ENCODE measurements at places on chromosomes 16 and 17.

DNA sequence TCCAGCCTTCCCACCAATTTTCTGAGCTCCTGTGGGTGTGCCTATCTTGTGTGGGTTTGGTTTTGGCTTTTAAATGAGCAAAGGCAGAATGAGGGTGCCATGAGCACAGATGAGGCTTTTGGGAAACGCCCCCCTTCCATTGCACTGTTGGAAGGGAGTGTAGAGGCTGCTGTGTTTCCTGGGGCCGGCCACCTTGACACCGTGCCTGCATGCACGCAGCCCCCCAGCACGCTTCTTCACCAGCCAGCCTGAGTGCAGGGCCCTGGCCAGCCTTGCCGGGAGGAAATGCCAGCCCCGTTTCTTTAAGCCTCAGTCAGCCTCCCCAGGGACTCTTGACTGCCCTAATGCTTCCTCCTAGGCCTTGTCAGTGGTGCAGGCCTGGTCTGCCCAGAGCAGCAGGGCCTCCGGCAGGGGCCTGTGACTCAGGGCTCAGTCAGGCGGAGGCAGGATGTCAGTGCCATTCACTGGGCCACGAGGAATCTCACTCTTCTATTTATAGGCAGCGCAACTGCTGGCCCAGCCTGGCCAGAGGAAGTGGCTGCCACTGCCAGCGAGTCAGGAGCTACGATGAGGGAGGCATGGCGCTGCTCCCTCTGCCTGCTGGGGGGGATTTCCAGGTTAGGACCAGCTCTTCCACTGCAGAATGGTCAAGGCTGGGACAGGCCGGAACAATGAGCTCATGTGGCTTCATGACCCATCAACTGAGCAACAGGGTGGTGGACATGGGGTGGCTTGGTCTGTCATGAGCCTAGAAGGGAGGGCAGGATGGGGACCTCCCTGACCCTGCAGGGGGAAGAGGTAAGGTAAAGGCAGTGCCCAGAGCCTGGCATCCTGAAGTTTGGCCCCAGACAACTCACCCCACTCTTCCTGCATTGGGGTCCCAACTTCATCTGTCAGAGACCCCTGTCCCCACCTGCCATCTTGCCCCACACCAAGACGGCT, 205.2 kb downstream of the RAB11FIP4 start:
- peak; percentile 4 for DNase-seq

GRCh38 chr17:66233023-66233753, 4.0 kb upstream of the APOH start:
- DNase-seq: no peak

GRCh38 chr17:12959441-12959840, 58.4 kb downstream of the ELAC2 start:
- no peak for DNase-seq

- no peak for DNase-seq
Measured at GRCh38 chr16:86988920-86989696, 328.1 kb downstream of the C16orf95 start.

DNA sequence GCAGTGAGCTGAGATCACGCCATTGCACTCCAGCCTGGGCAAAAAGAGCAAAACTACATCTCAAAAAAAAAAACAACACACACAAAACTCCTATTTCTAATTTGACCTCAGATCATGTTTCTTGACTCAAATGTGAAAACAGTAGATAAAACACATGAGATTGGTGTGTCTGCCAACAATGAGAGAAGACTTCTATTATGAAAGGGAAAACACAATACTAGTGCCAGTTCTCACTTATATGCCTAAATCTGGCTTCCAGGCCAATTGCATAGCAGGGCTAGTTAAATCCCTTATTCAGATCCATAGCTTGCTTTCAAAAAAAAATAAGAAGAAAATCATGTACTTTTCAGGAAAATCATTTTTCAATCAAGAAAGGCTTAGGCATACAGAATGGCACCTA, 39.4 kb downstream of the AP1G1 start:
- no peak for DNase-seq

DNA sequence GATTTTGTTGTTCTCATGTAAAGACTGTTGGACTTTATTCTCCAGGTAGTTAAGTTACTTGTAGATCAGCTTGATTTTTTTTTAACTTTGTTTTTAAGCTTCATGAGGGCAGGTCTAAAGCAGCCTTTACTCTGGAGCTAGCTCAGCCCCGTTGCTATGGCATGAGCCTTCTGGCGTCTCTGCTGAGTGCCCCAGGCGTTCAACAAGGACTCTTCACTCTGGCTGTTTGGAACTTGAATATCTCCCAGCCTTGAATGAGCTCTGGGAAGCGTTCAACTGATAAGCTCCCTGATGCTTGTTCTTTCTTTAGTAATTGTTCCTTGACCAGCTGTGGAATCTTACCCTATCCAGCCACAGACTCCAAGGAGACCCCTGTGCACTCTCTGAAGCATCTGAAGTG, 82.3 kb downstream of the GNAO1 start:
- no peak for DNase-seq

DNA sequence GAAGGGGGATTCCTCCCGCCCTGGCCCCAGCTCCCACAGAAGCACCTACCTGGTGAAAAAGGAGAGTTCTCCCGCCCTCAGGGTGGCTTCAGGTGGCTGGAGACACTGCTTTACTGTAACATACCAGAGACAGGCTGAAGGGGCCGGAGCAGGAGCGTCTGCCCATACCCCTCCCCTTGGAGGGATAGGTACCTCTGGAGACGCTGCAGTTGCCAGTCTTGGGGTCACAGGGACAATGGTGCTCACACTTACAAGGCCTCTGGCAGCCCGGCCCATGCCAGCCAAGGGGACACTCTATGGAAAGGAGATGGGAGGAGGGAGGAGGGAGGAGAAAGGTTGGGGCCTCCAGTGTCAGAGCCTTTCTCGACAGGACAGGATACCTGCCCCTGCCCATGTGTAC, 6.6 kb downstream of the NAGPA start:
- DNase-seq: no peak

GRCh38 chr16:81180578-81180977, 57.9 kb upstream of the BCO1 start:
- no peak for DNase-seq

DNA sequence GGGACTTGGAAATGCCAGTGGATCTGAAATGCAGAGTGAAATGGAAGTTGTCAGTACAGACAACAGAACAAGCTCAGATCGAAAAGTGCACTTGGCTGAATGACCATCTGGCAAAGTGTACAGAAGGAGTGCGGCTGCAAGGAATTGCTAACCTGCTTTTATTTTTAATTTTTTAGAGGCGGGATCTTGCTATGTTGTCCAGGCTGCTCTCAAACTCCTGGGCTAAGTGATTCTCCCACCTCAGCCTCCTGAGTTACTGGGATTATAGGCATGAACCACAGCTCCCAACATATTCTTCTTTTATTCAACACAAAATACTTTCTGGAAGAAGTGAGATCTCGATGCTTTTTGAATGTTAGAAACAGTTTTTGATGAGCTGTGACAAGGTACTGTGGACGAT, 3.6 kb downstream of the LRRC59 start:
- DNase-seq: no peak

DNA sequence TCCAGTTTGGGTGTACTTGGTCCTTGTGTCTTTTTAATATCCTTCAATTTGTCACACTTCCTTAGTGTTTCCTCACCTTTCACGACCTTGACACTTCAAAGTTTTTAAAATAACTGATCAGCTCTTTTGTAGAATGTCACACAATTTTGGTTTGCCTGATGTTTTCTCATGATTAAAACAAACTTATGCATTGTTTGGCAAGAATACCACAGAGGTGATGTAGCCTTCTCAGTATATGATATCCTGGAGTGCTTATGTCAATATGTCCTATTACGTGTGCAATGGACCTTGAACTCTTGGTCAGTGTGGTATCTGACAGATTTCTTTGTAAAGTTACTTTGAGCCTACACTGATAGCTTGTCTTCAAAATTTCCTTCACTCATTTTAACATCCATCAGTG, 297.4 kb downstream of the CNTNAP4 start:
- DNase-seq: no peak

GRCh38 chr16:57039148-57039812, 49.9 kb downstream of the NLRC5 start:
- DNase-seq: no peak

- no peak for DNase-seq
Measured at GRCh38 chr17:81715872-81716673, 4.0 kb downstream of the SLC25A10 start.

DNA sequence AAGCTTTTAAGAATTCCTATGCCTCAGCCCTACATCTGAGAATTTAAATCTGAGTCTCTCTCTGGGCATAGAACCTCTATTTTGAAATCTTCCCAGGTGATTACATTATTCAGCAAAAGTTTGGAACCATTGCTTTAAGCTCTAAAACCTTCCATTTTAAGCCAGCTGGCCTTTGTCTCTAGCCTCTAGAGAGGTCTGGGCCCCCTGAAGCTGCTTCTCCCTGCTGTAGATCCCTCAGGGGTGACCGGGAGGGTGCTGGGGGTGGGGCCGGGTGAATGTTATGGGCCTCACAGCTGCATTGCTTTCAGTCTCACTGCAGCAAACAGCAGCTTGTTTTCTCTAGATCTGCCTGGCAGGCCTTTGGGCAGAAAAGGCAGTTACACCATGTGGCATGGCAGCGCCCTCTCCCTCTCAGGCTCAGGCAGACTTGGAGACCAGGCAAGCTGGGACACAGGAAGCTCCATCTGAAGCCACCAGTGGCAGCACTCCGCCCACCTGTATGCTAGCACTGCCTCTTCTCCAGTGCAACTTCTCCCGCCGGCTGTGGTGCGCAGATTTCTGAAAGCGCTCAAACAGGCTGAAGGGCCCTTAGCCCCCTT, 66.3 kb downstream of the MPRIP start:
- DNase-seq: no peak

DNA sequence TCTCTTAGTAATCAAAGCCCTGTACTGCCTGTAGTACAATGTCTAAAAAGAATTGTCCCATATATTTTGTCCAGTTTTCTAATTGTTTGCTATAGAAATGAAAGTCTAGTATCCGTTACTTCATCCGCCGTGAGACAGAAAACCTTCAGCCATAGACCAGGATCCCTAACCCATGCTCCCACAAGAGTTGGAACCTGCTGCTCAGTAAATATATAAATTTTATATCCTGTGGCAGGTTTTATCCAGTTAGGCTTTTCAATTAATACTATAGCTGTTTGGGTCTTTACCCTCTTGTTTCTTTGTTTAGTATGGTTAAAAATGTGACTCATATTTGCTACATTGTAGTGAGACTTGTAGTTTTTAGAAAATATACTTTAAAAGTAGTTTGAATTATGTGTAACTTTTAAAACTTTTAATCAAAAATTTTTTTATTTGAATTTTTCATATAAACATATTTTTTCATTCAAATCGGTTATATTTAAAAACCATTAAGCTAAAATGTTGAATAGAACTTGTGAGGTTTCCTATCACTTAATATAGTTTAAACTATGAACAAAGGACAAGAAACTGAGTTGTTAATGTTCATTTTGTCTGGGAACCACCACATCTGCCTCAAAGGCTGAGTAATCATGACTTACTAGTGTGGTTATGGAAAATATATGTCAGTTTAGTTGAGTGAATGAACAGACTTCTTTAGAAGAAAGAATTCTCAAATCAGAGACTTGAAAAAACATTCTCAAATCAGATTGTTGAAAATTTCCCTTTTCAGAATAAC, 54.8 kb downstream of the VMP1 start:
- DNase-seq: no peak

- DNase-seq: no peak
Measured at GRCh38 chr16:60259956-60260355, 1525.8 kb upstream of the GOT2 start.

- DNase-seq: no peak
Measured at GRCh38 chr17:43353393-43353792, 45.4 kb upstream of the ARL4D start.

GRCh38 chr17:18039535-18040260, 490 bp downstream of the GID4 start:
- DNase-seq: no peak

- no peak for DNase-seq
Measured at GRCh38 chr17:17560167-17560566, 31.3 kb downstream of the PEMT start.

DNA sequence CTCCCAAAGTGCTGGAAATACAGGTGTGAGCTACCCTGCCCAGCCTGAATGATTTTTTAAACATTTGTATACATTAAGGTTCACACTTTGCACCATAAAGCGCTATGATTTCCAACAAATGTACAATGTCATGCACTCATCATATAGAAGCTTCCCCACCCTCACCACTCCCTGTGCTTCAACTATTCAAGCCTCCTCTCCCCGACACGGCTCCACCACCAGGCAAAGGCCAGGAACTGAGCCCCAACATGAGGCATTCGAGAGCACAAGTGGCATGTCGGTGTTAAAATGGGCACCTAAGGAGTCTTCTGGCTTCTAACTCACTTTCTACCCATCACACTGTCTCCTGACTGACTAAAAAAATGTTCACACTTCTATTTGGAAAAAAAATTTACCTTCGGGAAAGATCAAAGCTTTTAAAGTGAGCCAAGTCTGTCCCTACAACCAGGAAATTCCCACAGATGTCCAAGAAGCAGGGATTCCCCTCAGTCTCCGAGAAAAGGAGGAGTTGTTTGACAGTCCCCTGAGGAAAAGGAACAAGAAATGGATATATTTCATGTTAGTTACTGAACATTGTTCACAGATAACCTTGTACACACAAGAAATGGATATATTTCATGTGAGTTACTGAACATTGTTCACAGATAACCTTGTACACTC, 37.7 kb downstream of the TMEM204 start:
- DNase-seq: no peak

DNA sequence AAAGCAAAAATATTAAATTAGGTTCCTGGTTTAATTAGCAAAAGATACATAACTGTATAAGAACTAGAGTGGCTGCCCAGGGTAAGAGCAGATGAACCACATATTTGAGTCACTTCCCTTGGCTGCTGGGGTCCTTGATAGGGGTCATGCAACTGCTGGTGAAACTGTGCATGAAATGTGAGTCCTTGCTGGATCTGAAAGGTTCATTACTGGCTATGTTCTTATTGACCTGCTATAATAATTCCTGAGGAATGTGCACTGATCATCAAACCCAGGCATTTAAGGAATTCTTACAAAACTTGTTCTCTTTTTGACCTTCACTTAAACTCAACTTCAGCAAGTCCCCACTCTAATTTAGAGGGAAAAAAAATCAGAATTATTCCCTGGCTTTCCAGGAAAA, 183.4 kb downstream of the ZNF18 start:
- no peak for DNase-seq

DNA sequence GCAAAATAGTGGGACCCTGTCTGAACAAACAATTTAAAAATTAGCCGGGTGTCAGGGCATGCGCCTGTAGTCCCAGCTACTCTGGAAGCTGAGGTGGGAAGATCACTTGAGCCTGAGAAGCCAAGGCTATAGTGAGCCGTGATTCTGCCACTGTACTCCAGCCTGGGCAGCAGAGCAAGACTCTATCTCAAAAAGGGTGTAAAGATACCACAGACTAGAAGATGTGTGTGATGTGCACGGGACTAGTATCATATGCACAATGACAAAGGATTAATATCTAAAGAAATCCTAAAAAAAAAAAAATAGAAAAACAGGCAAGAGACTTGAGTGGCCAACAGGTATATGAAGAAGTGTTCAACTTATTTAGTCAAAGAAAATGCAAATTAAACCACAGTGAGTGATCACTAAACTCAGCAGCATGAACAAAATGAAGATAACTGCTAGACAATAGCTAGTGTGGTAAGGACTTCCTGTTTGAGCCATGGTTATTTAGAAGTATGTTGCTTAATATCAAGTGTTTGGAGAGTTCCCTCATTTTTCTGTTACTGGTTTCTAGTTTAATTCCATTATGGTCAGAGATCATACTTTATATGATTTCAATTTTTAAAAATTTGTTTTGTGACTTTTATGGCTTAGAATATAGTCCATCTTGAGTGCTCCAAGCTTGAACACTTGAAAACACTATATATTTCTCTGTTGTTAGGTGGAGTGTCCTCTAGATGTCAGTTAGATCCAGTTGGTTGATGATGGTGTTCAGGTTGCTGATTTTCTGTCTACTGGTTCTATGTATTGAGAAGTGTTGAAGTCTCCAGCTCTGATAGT, 14.7 kb upstream of the SLX4 start:
- DNase-seq: peak; percentile 4

Measured in brain (organoid and tissue), 16 donors.